ENCODE measurements at places on chromosomes 7 and 10.

DNA sequence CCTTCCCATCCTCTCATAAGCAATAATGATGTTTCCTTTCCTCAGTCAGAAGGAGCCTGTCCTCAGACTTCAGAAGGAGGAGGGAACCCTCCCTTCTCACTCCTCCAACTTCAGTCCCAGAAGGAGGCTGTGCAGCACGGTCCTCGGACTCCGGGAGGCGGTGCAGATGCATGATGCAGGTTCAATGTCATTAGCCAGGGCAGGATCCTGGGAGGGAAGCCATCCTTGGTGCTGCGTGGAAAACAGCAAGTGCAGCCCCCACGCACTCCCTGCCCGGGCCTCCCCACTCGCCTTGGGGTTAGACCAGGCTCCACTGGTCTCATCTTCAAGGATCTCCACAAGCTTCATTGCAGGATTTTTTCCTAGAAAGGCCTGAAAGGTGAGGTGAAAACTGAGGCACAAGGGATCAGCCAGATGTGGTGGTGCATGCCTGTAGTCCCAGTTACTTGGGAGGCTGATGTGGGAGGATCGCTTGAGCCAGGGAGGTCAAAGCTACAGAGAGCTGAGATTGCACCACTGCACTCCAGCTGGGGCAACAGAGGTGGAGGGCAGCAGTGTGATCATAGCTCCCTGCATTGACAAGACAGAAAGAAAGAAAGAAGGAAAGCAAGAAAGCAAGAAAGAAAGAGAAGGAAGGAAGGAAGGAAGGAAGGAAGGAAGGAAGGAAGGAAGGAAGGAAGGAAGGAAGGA, 62.0 kb downstream of the ASB13 start:
- no peak for DNase-seq

GRCh38 chr7:38318803-38319416, 45.5 kb upstream of the TARP start:
- no peak for DNase-seq

GRCh38 chr10:103123282-103124024, 69.6 kb downstream of the NT5C2 start:
- DNase-seq = no peak

GRCh38 chr7:128210590-128211570, 30.2 kb upstream of the LEP start:
- DNase-seq = no peak

GRCh38 chr7:152121432-152121831, 96.0 kb downstream of the GALNT11 start:
- DNase-seq = no peak

DNA sequence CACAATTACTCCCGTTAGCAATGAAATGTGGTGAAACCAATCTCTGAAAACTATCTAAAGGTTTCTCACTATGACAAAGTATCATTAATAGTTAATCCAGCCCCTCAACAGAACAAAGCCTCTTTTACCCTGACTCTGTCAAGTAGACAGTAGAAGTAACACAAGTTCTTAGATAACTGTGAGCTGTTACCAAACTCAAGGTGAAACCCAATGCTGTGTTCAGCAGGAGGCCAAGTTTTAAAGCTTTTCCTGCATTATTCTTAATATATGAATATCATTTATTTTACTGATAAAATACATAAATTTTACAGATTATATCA, 109.1 kb downstream of the SRPK2 start:
- DNase-seq = no peak

- no peak for DNase-seq
Measured at GRCh38 chr10:103555712-103556111, 62.2 kb downstream of the NEURL1 start.

DNA sequence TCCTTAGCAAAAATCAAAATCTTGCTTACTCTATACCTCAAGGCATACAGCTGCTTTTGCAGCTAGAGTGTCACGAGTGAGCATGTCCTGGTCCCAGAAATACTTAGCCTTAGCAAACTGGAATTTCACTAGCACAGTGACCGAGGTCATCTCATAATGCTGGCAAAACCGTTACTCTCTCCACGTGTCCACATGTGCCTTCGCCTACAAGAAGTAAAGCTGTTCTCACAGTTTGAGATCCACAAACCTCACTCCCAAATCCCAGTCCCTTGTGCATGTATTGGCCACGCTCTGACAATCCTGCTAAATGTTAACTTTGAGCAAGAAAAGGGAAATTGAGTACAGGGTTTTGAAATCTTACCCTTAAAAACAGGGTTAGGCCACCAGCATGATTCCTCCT, 111.0 kb upstream of the PLXDC2 start:
- no peak for DNase-seq

GRCh38 chr10:128874331-128874730, 592.7 kb upstream of the MGMT start:
- no peak for DNase-seq

- DNase-seq = no peak
Measured at GRCh38 chr10:62755662-62756653, 48.6 kb upstream of the ADO start.

DNA sequence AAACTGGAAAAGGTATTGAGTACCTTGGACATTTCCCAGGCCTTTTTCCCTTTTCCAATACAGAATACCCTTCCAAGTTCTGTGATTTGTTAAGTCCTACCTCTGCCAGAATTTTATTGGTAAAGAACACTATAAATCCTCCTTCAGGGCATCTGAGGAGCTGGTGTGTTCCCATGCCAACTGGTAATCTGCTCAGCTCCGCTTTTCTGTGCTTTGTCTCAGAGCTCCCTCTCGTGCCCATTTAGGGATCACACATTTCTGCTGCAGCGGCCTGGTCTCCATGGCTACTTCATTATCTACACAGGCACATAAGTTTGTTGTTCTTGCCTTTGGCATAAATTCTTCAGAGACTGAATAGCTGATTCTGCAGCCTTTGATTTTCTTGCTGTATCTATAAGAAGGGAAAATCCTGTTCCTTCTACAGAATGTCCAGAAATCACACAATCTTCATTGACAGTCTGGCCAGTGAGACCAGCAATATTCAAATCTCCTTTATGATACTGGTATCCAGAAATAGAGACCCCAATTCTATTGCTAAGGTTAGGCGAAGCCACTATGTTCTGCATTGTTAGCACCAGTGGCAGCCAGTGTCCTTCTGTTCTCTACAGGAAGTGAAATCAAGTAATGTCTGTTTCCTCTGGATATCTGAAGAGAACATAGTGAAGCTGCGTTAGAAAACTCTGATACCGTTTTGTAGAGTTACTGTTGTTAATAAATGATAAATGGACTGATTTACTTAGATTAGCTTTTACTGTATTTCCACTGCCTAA, 51.9 kb downstream of the DENND11 start:
- peak; percentile 85 for DNase-seq

DNA sequence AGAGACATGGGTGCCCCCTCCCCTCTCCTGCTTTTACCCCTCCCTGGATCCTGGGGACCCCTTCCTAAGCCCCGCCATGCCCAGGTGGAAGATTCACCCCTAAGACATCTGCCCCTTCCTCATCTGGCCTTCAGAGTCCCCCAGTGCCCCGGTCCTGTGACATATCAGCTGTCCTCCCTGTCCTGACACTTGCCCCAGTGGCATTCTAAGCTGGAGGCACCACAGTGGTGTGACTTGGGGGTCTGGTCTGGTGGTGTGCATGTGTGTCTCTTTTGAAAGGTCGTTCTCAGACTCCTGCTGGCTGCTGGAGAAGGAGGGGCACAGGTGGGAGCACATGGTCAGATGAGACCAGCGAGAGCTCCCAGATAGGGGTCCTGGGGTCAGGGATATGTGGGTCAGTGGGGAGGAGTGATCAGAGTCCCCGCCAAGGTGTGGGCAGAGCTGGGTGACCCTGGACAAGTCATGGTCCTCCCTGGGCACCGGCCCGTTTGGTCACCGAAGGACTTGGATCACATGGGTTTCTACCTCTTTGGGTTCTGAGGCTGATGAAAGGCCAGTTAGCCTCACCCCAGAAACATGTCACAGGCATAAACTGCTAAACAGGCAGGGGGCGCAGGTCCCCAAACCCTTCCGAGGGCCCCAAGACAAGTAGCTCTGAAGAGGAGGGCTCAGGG, 645 bp upstream of the TFR2 start:
- no peak for DNase-seq

GRCh38 chr10:86287110-86287793, 79.3 kb downstream of the GRID1 start:
- no peak for DNase-seq

All from hematopoietic multipotent progenitor cell (in vitro differentiated cells).